Chondrocyte (in vitro differentiated cells): ENCODE measurements at places on chromosomes 16 and 17. TPM values are rescaled to one million over a fixed set of nuclear protein-coding genes. Genes with fewer than 3 reads are reported as not detected.

The XYLT2 gene
- total RNA-seq, result 33.5 to 34.1 TPM (median 33.7 TPM) in 3 replicates

- H3K36me3 ChIP-seq, result no peaks in the 10 kb centered on the region
- peak overlapping the region; percentile 17 for H3K4me3 ChIP-seq
- H3K4me1 ChIP-seq, result peaks cover 8% of the 10 kb centered on the region
- H3K27ac ChIP-seq, result no peak overlapping the region
Observed at GRCh38 chr16:47779201-47780016, 318.3 kb downstream of the PHKB start.

DNA sequence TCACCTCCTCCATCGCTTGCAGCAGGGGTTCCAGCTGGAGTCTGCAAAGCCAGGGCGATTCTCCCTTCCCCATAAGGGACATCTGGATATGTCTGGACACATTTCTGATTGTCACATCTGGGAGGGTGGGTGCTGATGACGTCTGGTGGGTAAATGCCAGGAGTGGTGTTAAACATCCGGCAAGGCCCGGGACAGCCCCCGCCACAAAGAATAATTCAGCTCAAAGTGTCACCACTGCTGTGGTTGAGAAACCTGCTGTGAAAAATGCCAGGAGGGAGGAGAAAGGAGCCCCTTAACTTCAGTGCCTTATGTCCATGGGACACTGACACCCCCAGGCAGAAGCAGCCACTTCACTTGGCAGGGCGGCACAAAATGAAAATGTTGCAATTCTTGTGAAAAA is 179.4 kb upstream of the SDK2 start:
- H3K27ac ChIP-seq, result no peak overlapping the region
- no peaks in the 10 kb centered on the region for H3K36me3 ChIP-seq
- H3K27me3 ChIP-seq, result peaks cover 28% of the 10 kb centered on the region
- H3K4me3 ChIP-seq, result no peak overlapping the region

DNA sequence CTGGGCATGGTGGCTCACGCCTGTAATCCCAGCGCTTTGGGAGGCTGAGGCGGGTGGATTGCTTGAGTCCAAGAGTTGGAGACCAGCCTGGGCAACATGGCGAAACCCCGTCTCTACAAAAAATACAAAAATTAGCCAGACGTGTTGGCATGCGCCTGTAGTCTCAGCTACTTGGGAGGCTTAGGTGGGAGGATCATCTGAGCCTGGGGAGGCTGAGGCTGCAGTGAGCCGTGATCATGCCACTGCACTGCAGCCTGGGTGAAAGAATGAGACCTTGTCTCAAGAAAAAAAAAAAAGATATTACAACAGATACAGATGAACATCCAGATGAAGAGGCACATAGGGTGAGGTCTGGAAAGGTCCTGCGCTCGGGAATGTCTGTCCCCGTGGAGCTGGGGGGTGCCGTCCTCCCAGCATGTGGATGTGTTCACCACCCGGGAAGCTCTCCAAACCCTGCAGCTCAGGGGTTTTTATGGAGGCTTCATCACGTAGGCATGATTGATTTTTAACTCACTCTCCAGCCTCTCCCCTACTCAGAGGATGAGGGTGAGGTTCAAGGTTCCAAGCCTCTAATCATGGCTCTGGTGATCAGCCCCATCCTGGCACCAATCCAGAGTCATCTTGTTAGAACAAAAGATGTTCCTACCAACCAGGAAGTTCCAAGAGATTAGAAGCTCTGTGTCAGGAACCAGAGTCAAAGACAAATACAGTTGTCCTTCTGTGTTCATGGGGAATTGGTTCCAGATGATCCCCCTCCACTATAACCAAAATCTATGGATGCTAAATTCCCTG is 85.0 kb upstream of the DNAJA2 start:
- H3K36me3 ChIP-seq, result no peaks in the 10 kb centered on the region
- no peak overlapping the region for H3K4me3 ChIP-seq
- H3K27ac ChIP-seq, result no peak overlapping the region
- H3K4me1 ChIP-seq, result no peaks in the 10 kb centered on the region
- H3K27me3 ChIP-seq, result peaks cover 2% of the 10 kb centered on the region
- no peak for DNase-seq
